ENCODE measurements at places on chromosomes 2 and 18. TPM values are rescaled to one million over a fixed set of nuclear protein-coding genes. Genes with fewer than 3 reads are reported as not detected.

Gene GAREM1
- total RNA-seq: 11.5 TPM

Gene SLC16A14
- 4.7 TPM for total RNA-seq

Gene MAP3K19
- not detected for total RNA-seq

DNA sequence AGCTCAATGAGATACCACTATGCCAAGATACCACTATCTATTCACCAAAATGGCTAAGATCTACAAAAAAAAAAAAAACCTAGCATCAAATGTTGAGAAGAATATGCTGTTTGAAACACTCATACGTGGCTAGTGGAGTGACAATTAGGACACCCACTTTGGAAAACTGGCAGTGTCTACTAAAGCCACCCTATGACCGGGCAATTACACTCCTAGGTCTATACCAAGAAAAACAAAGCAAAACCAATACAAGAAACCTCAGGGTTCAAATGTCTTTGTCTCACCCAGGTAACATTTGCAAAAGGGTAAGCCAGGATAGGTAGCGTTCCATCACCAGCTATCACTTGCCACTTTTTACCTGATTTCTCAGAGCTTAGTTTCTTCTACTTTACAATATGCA lies 123.6 kb upstream of the CAB39 start:
- no peak for DNase-seq

DNA sequence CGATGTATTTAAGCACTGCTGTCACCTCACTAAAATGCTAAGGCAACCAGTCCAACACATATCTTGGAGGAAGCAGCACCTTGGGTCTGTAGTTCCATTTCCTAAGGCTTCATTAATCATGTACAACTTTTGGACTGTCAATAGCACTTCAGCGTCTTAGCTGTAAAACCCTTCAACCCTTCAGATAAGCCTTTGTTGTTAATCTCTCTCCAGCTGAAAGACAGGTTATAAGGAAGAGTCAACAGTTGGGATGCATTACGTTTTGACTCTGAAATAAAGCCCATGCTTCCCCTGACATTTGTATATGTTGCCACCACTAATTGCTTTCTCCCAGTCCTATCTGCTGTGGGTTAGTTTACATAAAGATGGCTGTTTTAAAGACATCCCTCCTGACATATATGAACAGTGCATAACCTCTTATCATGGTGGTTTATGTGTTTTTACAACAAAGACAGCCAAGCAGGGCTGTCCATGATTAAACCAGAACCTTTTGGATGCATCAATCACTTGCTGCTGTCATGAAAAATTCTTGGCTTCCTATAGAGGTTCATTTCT lies 81.5 kb downstream of the EPHA4 start:
- no peak for DNase-seq

GRCh38 chr2:120693121-120693520 lies 42.5 kb upstream of the GLI2 start:
- no peak for DNase-seq

DNA sequence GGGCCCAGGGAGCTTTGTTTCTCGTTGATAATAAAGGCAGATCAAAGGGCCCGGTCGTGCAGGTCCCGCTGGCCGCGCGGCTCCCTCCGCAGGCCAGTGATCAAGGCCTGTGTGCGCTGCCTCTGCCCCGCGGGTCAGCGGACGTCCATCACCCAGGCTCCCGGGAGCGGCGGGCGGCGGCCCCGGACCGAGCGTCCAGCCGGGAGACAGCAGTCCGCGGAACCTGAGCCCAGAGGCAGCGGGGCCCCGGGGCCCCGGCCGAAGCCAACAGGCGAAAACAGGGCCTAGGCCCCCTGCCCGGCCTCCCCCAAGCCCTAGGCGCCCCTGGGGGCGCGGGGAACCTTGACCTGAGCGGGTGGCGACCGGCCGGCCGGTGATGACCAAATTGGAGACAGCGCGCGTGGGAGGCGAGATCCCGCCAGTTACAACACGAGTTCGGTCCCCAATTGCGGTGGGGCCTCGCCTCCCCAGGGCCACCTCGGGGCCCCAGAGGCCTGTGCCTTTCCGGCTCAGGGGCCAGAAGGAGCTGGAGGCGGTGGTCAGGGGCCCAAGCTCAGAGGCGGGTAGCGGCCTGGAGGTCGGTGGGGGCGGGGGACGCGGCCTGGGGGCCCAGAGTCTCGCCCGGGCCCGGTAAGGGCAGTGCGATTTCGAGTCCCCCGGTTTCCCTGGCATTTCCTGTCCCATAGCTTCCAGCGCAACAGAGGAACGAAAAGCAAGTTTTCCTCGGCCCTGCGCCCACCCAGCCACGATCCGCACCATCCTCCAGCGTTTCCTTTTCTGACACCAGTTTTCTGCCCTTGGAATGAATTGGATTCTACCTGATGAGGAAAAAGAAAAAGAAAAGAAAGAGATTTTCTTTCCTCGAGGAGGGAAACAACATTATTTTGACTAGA lies 5.9 kb downstream of the SP9 start:
- DNase-seq: no peak
